ENCODE measurements at places on chromosomes 2 and 18.

GRCh38 chr2:33660416-33661123 lies 61.5 kb upstream of the FAM98A start:
- DNase-seq: no peak

- DNase-seq: no peak
These were observed 145.4 kb downstream of the DCDC2C start for GRCh38 chr2:3848776-3849175.

GRCh38 chr2:3297523-3297922 lies 80.1 kb downstream of the EIPR1 start:
- no peak for DNase-seq

GRCh38 chr2:196260546-196260945 lies 89.2 kb upstream of the STK17B start:
- DNase-seq: no peak

GRCh38 chr2:34003795-34004194 lies 404.7 kb upstream of the FAM98A start:
- no peak for DNase-seq

- DNase-seq: no peak
These were observed 116.0 kb downstream of the MAP3K20 start for GRCh38 chr2:173191601-173192000.

DNA sequence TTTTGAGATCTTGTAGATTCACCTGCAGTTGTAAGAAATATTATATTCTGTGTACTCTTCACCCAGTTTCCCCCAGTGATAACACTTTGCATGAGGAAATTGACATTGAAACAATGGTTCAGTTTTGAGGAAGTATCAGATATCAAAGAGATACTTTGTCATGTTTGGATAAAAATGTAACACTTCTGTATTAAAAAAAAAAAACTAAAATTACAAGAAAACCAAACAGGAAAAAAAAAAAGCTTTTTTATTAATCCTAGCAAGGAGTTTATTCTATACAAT lies 204.0 kb downstream of the ARL4C start:
- no peak for DNase-seq

DNA sequence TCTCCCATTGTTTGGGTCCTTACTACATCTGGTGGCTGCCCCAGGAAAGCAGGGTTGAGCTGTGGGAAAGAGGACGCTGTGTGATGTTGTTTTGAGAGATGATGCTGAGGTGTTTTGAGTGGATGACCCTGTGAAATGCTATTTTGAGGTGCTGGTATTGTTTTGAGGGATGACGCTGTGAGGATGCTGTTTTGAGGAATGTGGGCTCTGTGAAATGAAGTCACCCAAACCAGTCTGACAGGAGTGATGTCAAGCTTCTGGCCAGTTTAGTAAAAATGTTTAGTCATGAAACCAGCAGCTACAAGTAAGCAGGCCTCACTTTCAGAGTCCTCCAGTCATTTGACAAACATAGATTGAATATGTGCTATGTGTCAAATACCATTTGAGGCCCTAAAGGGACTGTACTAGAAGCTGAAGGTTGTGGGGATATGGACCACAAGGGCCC lies 16.1 kb upstream of the PUM2 start:
- no peak for DNase-seq

DNA sequence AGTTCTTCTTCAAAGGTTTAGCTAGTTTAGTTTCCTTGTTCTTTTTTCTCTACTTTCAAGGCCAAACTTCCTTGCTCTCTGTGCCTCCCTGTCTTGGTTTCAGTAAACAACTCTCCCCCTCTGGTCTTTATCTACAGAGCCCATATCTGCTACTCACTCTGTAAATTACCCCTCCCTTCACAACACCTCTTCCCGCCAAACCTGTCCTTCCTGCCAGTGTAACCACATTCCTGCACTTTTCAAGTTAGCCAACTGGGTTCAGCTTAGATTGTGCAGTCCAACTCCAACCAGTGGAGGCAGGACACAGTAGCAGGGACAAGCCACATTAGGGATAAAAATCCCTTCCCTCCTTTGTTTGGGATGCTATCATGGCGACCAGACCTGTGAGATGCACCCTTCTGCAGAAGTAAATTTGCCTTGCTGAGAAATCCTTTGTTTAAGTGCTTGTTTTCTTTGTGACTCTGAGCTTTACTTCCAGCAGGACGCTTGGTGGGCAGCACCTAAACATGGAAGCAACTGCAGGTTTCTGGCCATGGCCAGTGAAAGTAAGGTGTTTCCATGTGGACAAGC lies 706.0 kb downstream of the KCNJ3 start:
- no peak for DNase-seq

- no peak for DNase-seq
These were observed 35.2 kb upstream of the CD207 start for GRCh38 chr2:70870790-70871189.

DNA sequence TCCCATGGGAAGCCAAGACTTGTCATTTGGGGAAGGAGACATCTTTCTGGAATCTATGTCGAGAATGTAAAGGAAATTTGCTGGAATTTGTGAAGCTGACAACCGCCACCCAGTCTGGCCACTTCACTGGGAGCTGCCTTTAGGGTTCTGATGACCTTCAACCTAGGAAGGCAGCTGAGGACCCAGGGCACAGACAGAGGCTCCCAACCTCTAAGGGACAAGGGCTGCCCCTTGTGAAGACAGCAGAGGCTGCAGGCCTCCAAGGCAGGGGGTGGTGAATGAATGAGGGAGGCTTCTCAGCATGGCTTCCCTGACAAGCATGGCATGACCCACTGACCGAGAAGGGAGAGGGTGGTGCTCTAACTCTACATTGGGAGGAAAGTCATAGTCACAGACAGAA lies 128.9 kb upstream of the ASB18 start:
- DNase-seq: no peak

DNA sequence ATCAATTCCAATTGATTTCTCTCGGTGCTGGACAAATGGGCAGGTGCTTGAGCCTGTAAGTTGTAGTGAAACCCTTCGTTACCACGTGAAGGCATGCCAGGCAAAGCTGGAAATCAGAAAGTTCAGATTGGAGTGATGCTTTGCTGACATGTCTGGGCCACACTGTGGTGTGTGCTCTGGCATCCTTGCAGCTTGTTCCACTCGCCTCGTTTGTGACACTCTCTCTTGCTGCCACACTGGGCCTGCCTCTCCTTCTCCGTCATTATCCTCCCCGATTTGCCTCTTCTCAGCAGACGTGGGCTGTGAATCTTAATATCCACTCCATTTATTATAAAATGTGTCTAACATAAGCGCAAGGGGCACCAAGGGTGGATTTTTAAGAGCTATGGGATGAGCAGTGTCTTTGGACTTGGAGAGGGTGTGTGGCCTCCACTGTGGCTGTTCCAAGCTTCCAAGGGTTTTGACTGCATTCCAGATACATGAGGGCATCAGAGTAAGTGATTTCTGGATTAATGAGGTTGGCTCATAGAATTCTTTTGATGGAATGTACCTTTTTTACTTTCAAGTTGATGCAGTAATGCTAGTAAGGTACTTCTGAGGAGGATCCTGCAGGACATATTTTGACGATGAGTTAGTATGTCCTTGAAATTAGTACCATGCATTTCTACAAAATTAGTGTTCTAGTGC lies 238.8 kb downstream of the TPGS2 start:
- no peak for DNase-seq

GRCh38 chr2:234292205-234292961 lies 204.5 kb downstream of the ARL4C start:
- no peak for DNase-seq

DNA sequence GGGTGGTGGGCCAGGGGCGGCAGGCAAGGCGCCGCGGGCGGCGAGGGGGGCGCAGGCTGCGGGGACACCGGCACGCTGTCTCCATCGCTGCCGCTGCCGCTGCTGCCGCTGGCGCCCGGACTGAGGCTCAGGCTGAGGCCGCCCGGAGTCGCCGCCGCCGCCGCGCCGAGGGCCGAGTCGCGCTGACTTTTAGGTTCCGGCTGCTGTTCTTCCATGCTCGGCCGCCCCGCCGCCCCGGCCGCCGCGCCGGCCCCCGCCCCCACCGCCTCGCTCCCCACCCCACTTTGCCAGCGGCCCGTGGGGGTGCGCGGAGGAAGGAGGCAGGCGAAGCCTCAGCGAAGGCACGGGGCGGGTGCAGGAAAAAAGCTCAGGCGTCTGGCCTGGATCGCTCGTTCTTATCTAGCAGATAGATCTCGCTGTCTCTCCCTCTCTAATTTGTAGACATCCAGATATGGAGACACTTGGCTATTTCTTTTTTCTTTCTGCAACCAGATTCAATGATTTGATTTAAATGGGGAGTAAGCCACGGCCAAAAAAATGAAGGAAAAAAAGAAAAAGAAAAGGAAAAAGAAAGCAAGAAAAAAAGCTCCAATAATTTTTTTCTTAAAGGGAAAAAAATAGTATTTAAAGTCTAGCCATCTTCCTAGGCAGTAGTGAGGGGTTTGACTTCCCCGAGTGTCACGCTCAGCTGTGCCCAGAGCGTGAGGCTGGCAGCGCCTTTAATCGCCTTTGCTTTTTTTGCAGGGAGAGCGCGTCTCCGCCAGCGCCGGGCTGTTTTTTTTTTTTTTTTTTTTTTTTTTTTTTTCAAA lies at the start of gene EN1:
EN1 (minus strand) TSS at position 696 of the 809 bp plus-strand sequence; CDS start at position 215, 481 bp downstream.
- no peak for DNase-seq

GRCh38 chr2:24885221-24886125 lies 34.6 kb downstream of the ADCY3 start:
- no peak for DNase-seq

- DNase-seq: no peak
These were observed 208.5 kb upstream of the ACVR2A start for GRCh38 chr2:147636238-147636882.

DNA sequence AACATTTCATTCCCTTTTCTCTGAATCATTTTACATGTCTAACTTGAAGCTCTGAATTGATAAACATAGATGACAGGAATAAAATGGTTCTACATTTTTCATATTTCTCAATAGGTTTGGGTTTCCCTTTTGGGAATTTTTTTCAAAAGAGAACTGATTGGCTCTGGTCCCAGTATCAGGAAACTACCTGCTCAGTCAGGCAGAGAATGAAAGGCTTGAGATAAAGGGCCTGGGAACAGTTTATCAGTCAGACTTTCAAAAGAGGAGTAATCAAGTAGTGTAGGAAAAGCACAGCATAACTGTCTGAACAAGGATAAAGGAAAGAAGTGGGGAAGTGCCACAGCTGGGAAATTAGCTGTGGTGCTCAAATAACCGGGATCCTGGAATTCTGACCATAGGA lies 28.3 kb upstream of the CCL20 start:
- no peak for DNase-seq

- no peak for DNase-seq
These were observed 28.6 kb upstream of the GALNT5 start for GRCh38 chr2:157228946-157229345.

- no peak for DNase-seq
These were observed 56.4 kb upstream of the XIRP2 start for GRCh38 chr2:166831930-166832329.

DNA sequence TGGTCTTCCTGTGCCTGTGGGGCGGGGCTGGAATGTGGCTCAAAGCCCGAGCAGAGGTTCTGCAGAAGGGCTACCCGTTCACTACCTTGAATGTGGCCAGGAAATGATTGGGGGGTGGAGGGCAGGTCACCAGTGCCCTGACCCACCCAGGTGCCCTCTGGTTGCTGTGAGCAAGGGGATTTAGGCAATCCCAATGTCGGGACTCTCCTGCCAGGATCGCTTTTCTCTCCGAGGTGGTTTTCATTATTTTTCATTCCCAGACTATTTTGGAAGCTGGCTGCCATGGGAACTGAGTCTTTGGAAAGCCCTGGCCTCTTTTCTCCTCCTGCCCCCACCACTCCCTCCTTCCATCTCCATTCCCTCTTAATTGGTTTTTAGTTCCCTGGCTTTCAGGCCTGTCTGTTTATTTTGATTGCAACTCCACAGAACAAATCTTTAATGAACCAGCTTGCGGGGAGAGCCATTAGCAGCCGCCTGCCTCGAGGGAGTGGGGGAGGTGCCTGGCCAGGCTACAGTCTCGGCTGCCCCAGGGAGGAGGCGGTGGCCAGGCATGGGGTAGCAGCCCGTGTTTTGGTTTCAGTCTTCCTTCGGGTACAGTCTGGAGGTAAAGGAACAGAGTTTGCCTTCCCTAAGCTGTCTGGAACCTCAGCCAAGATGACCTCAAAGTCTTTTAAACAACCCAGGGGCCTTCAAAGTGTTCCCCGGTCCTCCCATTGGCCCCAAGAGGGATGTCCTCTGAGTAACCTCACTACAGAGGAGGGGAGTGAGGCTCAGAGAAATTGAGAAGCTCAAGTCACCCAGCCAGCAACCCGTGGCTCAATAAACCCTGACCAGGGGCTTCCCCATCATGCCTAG lies 114.4 kb upstream of the HAAO start:
- no peak for DNase-seq

GRCh38 chr2:160254189-160254762 lies 54.2 kb upstream of the ITGB6 start:
- DNase-seq: no peak

DNA sequence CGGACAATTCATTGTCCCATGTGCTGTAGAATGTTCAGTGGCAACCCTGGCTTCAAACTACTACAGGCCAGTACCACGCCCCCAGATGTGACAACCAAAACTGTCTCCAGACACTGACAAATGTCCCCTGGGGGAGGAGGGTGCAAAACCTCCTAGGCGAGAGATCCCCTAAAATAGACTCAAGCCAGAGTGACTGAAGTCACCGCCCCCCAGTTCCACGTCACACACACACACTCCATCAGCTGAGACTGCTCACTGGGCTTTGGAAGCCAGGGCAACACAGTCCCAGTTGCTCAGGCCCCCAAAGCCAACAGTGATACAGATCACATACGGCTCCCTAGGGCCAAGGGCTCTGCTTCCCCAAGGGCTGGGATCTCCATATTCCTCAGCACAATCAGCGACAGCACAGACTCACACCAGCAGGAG lies 19.1 kb downstream of the HDAC4 start:
- no peak for DNase-seq

DNA sequence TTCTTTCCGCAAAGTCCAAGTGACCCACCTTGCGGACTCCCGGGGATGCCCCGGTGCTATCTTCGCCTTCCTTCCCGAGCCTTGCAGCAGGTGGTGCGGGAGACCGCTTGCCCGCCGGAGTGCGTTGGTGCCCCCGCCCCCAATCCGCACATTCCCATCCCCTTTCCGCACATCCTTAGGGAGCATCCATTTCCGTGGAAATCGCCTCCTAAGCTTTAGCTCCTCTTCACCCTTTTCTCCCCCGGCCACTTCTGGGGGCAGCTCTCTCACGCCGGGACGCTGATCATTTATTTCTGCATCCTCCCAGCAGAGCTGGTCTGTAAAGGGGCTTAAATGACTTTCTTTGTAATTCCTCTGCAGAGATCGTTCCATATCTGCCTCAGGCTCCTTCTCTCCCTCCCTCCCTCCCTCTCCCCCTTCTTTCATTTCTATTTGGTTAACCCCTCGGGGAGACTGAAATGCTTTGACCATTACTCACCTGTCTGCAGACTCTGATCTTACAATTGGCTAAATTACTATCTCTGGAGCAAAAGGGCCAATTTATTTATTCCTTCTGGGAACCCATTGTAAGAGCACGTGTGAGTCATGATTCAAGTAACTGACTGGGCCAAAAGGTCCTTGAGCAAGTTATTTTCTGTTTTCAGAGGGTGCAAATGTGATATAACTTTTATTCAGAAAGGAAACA lies 1.3 kb upstream of the LYPD1 start:
- DNase-seq: no peak

DNA sequence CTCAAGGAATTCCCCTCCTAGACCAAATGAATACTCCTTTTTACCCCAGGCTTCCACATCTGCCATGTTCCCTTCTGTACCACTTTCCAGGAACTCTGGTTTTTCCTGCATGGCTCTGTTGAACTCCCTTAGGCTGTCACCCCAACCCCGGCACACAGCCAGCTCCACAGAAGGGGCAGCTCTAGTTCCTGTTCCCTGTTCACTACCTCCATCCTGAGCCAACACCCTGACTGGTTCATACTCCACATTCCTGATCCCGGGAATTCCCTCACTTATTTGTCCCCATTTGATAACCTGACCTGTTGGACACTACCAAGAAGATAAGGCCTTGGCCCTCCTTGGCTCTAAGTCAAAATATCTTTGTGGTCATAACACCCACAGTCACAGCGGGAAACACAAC lies 280.9 kb upstream of the RAB6C start:
- DNase-seq: no peak

Data from NCI-H2081 treated with DMSO at 0.1 percent for 48 hours (cell line).